Thoracic aorta (tissue), 2 donors: ENCODE measurements at places on chromosomes 7 and 10.

DNA sequence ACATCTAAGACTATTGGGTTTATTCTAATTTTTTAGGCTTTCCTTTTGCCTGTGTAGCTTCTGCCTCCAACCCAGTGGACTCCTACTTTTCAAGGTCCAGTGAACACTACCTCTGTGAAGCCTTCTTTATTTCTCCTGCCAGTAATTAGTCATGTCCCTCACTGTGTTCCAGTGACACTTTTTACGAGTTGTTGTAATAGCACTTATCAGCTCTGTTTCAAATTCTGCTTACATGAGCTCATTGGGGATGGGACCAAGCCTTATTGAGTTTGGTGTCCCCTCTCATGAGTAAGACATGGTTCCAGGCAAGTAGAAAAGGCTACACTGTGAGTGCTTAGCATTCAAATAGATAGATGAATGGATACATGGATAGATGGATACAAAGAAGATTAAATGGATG is 184.6 kb downstream of the HIBADH start:
- DNase-seq: no peak
- no peaks in the 10 kb centered on the region for H3K4me1 ChIP-seq
- no peak overlapping the region for H3K4me3 ChIP-seq
- no peaks in the 10 kb centered on the region for H3K27me3 ChIP-seq

- no peak overlapping the region for H3K27ac ChIP-seq
- no peaks in the 10 kb centered on the region for H3K4me1 ChIP-seq
- no peaks in the 10 kb centered on the region for H3K36me3 ChIP-seq
- no peak overlapping the region for H3K4me3 ChIP-seq
- no peaks in the 10 kb centered on the region for H3K27me3 ChIP-seq
- DNase-seq: no peak
Measured at GRCh38 chr10:4017336-4017735, 232.3 kb upstream of the KLF6 start.

DNA sequence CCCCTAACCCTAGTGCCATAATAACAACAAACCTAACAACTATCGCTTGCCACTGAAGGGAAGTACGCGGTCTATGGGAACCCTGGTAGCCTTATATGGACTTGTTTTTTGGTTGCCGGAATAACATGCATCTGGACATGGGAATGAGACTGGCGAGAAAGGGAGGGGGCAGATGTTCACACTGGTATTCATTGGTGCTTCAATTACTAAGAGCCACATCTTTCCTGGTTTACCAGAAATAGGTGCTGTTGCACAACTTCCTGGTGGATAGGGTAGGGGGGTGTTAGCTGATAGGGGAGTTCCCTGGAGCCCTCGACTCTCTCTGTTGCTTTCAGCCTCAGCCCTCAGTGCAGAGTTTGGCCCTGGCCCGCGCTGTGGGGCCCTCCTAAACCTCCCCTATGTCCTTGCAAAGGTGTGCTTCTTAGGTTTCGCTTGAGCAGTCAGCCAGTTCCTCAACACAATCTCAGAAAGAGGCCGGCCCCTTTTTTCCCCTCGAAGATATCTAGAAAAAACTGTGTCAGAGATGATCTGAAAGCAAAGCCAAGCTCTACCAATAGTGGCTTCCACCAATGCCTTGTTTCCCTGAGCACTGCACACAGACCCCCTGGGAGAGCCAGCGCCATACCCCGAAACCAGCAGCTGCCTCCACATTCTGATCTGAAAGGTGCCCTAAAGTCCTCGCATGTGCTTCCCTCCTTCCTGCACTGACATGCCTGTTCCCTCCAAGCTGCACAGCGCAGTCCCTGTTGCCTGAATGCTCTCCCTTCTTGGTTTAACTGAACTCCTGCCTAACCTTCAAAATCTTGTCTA is 13.5 kb downstream of the TBXAS1 start:
- no peak overlapping the region for H3K27ac ChIP-seq
- DNase-seq: no peak
- H3K4me3 ChIP-seq: peak overlapping the region; percentile 2
- H3K4me1 ChIP-seq: no peaks in the 10 kb centered on the region

- H3K4me3 ChIP-seq: no peak overlapping the region
- no peak for DNase-seq
- no peak overlapping the region for H3K27ac ChIP-seq
- H3K4me1 ChIP-seq: no peaks in the 10 kb centered on the region
- no peaks in the 10 kb centered on the region for H3K27me3 ChIP-seq
Measured at GRCh38 chr7:16668049-16668858, 22.3 kb downstream of the BZW2 start.

DNA sequence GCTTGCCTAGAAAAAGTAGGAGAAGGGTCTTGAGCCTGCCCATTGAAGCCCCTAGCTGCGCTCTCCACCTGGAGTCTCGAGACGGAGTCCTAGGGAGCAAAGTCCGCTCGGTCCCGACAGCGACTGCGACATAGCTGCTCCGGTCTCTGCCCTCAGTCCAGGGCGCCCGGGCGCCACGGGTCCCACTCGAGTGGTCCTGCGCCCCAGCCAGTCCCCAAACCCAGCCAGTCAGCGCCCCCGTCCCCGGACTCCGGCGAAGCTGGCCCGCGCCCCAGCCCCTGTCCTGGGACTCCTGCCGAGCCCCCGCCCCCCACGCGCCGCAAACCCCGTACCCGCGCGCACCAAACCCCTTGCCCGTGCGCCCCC is 490 bp downstream of the TNS3 start:
- peaks cover 77% of the 10 kb centered on the region for H3K4me1 ChIP-seq
- H3K27ac ChIP-seq: peak overlapping the region; percentile 83
- no peaks in the 10 kb centered on the region for H3K27me3 ChIP-seq
- no peak for DNase-seq

DNA sequence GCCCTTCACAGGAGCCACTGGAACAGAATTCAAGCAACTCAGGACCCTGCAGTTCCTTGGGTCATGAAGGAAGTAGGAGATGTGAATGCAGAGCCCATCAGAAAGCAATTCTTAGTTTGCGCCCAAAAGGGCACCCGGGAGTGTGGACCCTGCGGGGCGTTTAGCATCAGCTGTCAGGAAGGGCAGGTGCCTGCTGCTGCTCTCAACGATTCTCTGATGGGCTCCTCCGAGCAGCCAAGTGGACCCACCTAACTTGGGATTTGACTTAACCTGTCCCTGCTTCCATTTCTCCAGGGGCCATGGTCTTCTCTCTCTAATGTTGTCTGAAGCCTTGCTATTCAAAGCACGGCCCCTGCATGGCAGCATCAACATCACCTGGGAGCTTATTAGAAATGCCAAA is 17.1 kb downstream of the CPA5 start:
- peaks cover 11% of the 10 kb centered on the region for H3K4me1 ChIP-seq
- H3K4me3 ChIP-seq: no peak overlapping the region
- H3K36me3 ChIP-seq: no peaks in the 10 kb centered on the region
- H3K27ac ChIP-seq: no peak overlapping the region
- DNase-seq: no peak
- H3K27me3 ChIP-seq: no peaks in the 10 kb centered on the region

DNA sequence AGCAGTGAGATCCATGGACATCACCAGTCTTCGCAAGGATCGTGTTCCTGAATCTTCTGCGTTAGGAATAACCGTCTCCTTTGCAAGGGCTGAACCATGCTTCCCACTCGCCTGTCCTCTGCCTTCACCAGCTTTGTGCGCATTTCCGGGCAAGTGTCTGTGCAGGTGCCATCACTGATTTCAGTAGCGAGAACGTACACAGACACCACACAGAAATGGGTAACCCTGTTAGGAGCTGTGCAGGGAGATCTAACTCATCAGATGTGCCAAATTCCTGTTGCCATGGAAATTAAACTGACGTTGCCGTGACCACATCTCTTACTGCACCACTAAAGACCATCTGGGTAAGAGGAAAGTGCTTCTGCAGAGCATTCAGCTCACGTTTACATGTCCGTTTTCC is 146.3 kb downstream of the DIP2C start:
- peaks cover 8% of the 10 kb centered on the region for H3K4me1 ChIP-seq
- no peaks in the 10 kb centered on the region for H3K36me3 ChIP-seq
- no peak overlapping the region for H3K4me3 ChIP-seq
- no peak for DNase-seq
